Trophoblast cell (in vitro differentiated cells and primary cell): ENCODE measurements at places on chromosomes 5 and 9.

DNA sequence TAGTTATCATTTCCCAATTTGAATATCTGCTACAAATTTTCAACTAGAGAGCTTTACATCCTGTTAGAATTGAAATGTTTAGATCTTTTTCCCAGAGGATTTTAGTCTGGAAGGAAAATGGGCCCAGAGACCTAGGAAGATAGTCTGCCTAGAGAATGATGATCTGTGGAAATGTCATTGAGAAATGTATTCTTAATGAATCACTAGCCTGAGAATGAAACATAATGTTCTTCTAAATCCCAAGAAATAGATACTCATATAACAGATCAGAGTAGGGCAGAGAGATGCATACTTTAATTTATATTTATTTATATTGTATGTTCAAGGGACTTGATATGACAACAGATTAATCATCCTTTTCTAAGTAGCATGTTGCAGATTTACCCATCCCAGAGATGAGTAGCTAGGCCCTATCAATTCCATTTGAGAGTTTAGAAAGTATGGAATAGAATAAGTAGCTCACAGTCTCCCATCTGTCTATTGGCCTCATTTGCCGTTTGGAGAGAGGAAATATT is 25.1 kb upstream of the SLC44A1 start:
- DNase-seq, result no peak

DNA sequence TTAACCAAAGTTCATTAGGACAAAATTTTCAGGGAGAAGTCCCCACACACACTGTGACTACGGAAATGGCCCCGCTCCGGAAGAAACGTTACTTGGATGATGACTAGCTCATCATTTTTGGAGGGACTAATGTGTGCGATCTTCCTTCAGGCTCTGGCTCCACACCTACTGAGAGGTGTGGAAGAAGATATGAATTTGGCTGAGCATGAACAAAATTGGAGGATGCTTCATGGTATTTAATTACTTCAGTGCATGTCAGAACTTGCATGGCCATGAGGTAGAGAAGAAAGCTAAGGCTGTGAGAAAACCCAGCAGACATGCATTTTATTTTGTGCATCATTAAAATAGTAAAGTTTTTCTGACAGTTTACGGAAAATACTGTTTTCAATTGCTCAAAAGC is 202.1 kb upstream of the TLE4 start:
- DNase-seq, result no peak

DNA sequence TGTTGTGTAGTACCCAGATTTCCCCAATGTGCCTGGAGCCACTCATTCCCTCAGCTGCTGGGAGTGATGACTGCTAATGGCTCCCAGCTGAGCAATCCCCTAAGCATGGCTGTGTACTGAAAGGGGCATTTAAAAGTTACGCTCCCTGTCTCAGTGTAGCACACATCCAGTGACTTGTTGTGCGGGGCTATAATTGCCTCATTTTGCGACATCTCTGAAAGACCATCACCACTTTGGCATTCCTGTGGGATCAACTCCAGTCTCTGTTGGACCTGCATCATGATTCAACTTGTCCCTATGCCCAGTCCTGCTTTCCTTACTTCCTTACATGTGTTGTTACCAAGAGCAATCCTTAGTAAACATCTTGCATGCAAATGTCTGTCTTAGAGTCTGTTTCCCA is 201.2 kb upstream of the MPDZ start:
- peak; percentile 97 for DNase-seq

DNA sequence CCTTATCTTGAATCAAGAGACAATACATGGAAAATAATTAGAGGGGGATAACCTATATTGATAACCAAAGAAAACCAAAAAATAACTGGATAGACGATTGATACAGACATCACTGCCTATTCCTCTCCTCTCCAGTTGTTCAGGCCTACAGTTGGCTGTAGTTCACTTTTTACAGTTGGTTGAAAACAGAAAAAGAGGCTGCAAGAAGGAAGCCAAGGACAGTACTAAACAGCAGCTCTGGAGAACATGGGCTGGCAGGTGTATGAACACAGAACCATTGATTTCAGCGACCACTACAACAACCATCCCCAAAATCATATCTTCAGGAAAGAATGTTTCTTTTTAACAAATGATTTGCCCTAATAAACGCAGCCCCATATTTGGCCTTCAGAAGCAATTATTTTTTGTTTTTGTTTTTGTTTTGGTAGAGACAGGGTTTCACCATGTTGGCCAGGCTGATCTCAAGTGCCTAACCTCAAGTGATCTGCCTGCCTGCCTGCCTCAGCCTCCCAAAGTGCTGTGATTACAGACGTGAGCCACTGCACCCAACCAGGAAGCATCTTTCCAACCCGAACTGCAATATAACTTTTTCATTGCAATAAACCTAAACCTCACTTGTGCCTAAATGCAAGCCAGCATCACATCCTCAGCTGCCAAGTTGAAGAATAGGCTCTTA is 64.3 kb downstream of the MLLT3 start:
- no peak for DNase-seq

DNA sequence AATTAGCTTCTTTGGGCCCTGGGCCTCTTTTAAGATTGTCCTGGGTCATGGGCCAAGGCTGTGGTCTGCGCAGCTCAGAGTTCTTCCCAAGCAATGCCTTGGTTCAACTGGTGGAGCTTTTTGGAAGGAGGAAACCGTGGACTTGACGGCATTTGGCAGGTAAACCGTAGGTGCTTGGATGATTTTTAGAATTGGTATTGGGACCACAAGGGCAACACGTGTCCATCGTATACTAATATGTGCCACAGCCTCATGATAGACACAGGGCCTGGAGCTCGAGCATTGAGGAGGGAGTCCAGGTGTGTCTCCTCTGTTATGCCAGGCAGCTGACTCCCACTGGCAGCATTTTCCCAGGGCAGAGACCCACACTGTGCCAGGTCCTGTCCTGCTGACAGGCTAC is 120.9 kb upstream of the PITX1 start:
- no peak for DNase-seq

- no peak for DNase-seq
Measured at GRCh38 chr9:89372230-89372816, 54.0 kb downstream of the SECISBP2 start.

DNA sequence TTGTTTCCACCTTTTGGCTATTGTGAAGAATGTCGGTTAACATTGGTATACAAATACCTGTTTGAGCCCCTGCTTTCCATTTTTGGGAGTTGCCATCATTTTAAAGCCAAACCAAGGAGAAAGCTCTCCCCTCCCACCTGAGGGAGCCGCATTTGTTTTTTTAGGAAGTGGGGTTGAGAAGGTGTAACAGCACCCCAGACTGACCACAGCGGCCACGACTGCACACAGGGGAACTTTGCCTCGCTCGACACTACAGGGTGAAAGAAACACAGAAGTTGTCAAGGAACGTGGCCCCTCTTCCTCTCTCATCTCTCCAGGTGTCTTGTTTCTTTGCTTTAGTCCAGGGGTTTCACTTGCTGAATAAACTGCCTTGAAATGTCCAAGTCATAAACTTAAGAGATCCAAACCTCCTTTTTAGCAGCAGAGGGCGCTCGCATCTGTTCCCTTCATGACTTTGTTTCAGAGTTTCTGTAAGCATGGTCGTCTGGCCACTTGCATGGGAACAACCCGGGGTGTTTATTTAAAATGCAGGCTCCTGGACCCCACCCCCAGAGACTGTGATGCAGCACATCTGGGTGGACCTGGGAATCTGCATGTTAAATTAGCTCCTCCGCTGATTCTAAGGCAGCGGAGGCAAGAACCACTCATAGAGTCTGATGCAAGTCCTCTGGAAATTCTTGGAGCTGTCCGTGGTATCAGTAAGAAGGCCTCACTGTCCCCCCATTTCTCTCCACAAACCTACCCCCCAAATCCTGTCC is 2.1 kb upstream of the TTLL11 start:
- peak; percentile 44 for DNase-seq

- DNase-seq, result no peak
Measured at GRCh38 chr5:171986772-171987171, 19.7 kb downstream of the FBXW11 start.

GRCh38 chr5:170226129-170226615 is 6.6 kb upstream of the C5orf58 start:
- no peak for DNase-seq

GRCh38 chr5:164422400-164422799 is 917.0 kb downstream of the MAT2B start:
- DNase-seq, result no peak

DNA sequence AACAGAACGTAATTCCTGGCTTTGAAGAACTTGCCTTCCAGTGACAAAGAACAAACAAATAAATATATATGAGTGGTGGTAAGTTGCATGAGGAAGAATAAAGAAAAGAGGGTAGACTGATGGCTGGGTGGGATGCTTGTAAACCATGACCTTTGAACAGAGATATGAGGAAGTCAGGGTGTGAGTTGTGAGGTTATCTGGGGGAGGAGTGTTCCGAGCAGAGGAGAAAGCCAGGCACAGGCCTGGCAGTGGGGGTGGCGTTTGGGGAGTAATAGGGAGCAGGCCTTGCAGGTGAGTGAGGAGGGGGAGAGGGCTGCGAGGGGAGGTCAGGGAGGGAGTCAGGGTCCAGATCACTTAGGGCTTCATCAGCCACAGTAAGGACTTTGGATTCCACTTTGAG is 213.4 kb downstream of the PTTG1 start:
- no peak for DNase-seq
